ENCODE measurements at places on chromosomes 5 and 9.

DNA sequence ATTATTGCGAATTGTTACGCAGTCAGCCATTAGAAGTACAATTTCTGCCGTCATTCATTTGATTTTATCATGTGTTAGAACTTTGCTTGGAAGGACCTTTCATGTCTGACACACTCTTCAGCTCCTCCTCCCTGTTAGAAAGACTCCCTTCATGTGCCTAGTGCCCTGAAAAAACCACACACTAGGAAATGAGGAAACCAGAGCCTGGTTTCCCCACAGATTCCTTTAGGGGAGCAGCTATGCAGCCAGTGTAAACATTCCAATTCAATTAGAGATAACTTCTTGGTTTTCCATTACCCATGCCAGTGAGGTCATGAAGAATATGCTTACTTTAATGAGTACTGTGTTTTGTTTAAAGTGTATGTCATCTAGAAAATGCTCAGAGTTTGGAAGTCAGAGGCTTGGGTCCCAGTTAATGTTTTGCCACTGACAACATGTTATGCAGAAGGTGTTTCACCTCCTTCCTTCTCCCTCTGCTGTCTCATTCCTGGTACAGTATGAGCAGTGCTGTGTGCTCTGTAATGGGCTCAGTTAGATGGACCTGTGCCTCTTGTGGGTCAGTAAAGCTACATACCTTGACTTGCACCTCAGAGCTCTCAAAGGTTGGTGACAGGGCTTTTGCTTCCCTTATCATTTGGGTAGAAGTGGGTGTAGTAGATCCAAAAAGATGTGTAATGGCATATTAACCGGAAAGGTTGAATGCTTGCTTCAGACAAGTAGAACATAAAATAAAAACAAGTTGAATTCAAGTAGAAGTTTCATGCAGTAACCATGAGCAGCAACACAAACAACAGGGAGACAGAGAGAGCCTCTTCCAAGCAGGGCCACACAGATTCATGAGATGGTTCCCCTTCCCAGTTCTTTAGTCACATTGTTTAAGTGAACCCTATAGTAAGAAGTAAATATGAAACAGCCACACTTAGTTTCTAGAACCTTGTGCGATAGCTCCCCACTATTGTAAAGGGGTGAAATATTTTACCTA lies 52.6 kb upstream of the TNFAIP8 start:
- peak; percentile 98 for DNase-seq

GRCh38 chr9:104416470-104416869 lies 87.6 kb upstream of the OR13F1 start:
- DNase-seq: no peak

DNA sequence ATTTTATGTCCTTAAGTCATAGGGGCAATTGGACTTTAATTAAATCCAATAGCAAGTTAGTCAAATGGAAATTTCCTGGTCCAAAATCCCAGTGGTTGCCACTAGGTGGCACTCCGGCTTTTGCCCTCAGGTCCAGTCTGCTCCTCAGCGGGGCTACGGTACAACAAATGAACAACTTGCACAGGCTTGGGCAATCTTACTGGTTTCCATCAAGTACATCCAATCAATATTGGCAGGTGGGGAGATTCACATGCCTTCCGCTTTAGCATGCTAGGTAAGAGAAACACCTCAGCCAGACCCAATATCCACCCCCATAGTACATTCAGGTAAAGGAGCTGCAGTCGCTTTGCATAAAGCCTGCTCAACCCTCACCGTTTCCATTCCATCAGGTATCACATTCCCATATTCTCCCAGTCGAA lies 6.3 kb upstream of the MXD3 start:
- DNase-seq: peak; percentile 82

DNA sequence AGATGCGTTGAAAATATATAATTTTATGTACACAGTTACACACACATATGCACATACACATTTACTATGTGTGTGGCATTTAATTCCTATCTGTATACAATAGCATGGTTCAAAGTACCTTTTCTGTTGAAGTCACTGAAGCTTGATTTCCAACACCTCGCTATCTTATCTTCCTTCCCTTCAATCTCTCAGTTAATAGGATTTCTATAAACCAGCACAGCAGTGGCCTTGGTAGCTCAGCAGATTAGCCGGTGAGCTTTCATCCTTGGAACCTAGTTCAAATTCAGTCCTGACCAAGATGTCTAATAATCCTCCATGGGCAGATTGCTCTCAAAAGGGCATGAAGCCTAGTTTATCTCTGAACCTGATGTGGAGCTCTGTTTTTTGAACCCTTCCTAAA lies 2389.5 kb downstream of the MAT2B start:
- DNase-seq: no peak

DNA sequence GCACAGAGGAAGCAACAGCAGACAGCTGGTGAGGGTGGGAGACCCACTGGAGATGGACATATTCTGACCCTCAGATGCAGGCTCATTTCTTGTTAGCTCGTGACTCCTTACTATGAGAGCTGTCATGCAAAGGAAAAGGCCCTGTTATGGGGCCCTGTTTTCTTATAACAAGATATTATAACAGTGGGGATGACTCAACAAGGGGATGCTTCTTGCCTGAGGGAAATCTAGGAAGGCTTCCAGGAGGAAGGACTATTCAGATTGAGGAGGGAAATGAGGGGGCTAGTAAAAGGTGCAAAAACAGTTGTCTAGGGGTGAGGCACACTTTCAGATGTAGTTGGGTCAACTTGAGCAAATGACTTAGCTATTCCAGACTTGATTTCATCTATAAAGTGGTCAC lies 83.0 kb downstream of the DAB2IP start:
- DNase-seq: no peak

DNA sequence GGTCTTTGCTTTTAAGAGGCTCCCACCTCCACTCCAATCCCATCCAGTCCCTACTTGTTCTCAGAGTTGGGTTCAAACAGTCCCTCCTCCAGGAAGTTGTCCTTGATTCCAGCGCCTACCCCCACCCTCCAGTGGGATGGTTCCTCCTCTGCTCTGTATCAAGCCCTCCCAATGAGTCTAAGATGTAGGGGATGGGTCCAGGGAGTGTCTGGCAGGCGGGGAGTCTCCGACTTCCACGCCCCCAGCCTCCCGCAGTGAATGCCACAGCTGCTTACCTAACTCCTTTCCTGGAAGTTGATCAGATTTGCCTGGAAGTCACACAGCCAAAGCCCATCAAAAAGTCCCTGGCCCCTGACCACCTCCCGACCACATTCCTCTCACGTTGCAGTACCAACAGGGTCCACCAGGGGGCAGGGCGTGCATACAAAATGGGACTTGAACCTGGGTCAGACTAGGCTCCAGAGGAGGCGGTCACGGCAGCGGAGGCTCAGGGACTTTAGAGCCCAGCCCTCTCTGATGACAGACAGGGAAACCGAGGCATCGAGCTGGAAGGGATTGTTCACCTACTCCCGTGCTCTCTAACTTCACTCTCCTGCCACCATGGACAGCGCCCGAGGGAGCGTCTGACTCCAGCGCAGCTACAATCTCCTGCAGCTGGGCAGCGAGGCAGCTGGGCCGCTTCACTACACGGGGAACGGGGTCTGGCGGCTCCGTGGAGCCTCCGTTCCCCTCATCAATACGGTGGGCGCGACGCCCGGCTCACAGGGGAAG lies 25.0 kb upstream of the TDRD7 start:
- peak; percentile 58 for DNase-seq

DNA sequence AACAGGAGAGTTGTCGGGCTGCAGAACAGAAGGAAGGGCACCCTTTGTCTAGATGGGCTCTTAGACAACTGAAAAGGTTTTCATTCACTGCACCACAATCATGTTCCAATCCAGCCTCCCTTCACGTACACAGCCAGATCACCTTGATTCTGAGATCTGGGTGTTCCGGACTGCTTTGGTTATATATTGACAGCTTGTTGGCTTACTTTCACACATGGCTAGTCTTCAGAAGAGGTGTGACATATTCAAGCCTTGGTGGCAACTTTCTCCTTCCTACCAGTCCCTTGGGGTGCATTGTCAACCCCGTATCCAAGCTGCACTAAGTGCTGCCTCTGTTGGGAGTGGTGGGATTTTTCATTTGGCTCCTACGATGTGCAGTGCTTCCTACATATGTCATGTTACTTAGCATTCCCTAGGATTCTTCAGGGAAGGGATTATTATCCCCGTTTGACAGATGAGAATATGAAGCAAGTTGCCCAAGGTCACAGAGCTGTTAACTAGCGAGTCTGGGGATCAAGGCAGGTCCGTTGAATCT lies 100.6 kb downstream of the LIFR start:
- DNase-seq: no peak

DNA sequence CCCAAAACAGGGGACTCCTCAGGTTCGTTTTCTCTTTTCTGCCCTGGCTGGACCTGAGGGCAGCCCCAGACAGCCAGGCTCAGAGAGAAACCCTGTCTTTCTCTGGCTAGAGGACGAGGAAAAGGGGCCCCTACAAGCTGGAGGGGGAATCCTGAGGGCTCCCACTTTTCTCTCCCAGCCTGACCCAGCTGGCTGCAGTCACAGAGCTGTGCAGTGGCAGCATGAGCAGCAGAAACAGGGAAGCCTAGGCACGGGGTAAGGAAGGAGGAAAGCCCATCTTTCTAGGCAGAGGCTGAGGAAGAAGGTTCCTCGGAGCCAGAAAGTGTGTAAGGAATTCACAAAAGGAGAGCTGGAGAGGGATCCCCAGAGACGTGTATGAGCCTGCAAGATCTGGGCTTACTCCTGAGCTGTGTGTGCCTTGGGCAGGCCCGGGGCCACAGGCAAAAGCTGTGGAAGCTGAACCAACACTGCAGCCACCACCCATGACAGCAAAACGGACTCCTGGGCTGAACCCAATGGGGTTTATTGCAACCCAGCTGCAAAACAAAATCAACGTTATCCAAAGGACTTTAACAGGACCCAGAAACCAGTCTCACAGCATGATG lies 16.2 kb downstream of the CAMSAP1 start:
- no peak for DNase-seq

DNA sequence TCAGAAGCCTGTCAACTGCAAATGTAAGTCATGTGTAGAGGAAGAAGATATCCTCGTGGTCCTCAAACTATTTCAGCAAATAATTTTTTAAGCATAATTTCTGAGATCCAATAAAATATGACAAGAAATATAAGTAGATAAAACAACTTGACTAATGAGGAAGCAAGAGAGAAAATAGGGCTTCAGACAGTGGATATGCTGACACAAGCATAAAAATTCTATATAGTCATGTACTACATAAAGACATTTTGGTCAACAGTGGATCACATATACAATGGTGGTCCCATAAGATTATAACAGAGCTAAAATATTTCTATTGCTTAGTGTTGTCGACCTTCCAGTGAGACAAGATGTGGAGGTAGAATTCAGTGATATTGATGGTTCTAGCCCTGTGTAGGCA lies 42.2 kb upstream of the IZUMO3 start:
- DNase-seq: no peak

- DNase-seq: peak; percentile 40
Observed at GRCh38 chr5:21802869-21803490, 1050.2 kb downstream of the CDH12 start.

- DNase-seq: peak; percentile 39
Observed at GRCh38 chr5:127216898-127217675, 73.5 kb upstream of the MEGF10 start.

DNA sequence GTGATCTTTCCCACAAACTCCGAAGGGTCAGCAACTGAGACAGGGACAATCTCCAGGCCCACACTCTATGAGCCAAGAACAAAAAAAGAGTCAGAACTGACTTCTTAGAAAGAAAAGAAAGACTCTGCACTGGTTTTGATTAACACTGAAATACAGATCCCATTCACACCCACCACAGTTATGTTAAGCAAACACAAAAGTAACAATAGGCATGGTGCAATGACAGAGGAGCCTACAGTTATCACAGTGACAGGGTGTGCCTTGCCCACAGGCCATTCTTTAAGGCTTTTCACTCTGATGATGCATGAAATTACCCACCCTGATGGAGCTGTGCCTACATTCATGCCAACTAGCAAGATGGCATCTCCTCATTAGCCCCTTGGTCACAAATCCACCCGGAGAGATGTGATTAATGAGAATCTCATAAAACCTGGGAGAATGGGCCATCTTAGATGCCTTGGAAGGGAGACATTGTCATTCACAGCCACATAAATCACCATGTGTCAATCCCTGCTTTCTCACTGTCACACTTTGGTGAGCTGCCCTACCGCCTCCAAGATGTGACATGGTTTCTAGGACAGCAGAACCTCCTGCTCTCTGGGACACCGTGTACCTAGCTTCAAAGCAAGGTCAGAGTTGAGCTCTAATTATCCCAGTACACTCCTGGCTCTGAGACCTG lies 27.6 kb upstream of the FSTL4 start:
- no peak for DNase-seq

GRCh38 chr9:93064392-93065134 lies 6.1 kb downstream of the SUSD3 start:
- peak; percentile 18 for DNase-seq

DNA sequence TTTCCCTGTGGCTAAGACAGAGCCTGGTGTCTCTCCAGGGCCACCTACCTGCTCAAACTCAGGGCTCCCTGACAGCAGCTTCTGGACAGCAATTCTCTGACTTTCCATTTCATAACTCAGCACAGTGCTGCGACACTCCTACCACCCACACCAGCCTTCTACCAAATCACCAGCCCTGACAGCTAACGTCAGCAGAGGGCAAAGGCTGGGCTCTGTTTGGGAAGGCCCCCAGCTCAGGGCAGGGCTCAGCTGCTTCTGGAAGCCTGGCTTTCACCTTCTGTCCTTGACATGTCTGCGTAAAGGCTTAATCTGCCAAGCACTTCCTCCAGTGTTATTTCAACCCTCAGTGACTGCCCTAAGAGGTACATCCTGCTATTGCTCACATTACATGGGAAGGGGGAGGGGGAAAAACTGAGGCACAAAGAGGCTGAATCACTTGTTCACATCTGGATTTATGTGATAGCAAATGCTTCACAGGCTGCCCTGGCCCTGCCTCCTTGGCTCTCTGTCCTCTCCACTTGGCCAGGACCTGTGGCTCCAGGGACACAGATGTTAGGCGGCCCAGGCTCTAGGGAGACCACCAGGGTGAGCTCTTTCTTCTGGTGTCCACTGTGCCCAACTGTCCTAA lies 102.5 kb upstream of the PANK3 start:
- DNase-seq: peak; percentile 40

DNA sequence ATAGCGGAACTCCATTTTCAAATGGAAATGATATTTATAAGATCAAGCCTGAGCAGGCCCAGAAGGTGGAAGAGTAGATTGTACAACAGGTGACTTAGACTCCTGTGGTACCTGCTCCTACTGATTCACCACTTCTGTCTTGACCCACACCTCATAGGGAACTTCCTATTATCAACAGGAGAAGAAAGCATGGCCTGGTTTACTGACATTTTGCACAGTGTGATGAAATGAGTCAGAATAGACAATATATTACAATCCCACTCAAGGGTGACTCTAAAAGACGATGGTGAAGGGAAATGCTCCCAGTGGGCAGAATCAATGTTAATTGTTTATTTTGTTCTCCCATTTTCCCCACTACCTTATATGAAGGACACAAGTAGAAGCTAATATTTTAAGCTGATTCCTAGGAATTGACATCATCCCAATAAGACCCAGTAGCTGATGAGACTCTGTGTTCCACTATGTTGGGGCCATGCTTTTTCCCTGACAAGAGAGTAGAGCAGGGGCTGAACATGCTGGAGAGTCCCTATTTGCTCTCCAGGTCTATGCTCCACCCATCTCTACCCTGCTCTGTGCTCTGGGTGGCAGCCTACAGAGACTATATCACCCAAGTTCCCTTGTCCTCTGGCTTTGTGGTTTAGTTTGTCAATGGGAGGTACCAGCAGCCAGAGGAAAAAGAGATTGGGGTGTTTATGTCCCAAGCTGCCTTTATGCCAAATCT lies 163.4 kb upstream of the FSTL4 start:
- no peak for DNase-seq

GRCh38 chr9:93507768-93508167 lies 54.4 kb upstream of the FAM120AOS start:
- no peak for DNase-seq

Data from iris pigment epithelial cell (primary cell).